Stimulated activated CD4-positive, alpha-beta T cell treated with anti-CD3 and anti-CD28 coated beads, Interleukin-4, amount 100 ng/mL, for 1 hour (primary cell): ENCODE measurements at places on chromosomes 11 and 22.

DNA sequence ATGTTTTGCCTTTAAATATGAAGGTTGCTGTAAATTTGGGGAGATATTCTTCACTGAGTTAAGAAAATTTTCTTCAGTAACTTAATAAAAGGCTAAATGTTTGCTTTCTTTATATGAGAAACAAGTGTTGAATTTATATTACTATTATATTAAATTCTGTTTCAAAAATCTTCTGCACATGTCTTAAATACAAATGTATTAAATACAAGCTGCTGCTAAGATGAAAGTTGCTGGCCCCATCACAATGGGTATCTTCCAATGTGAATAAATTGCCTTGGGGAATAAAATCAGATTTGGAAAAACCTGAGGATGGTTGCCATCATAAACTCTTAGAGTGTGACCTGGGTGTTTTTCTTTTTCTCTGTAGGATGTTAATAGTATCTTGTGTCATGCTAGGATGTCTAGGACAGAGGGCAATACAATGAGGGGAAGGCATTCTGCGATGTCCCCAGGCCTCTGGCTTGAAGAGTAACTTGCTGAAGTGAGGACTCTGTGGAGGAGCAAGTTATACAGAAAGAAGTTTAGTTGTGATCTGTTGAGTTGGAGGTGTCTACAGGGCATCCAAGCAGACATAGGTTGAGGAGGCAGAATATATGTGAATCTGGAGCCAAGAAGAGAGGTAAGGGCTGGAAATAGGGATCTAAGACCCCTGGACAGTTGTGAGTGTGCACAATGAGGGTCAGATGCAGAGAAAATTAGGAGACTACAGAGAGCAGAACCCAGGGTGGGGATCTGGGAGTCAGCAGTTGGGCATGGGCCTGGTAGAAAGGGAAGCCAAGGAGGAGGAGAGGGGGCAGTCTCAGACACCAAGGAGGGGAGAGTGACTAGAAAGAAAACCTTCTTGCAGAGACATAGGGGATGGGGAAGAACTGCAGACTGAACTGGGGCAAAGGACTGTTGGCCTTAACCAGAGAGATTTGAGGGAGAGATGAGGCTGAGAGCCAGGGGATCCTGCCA, 4.8 kb downstream of the IGLL5 start:
- no peak for DNase-seq

GRCh38 chr11:95922536-95923438, 1.1 kb downstream of the MTMR2 start:
- no peak for DNase-seq

GRCh38 chr11:68016161-68016903, 6.2 kb downstream of the ALDH3B1 start:
- DNase-seq: no peak

GRCh38 chr22:41966607-41967240, 2.5 kb upstream of the SEPTIN3 start:
- no peak for DNase-seq

DNA sequence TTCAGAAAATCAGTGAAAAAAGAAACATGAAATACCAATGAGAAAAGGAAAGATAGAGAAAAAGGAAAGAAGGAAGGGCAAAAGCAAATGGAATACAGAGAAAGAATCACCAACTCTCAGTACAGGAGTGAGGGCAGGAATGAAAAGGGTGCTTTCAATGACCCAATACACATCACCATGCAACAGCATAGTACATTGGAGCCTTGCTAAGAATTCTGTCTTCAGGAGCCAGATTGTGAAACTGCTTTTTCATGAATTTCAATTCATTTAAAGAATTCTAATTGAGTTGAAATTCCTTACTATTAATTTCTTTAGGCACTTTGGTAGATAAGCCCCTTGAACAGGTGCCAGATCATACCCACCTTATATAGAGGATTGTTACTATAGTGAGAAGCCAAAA, 34.9 kb downstream of the BLID start:
- DNase-seq: no peak

- no peak for DNase-seq
Observed at GRCh38 chr22:27477171-27477570, 324.4 kb downstream of the MN1 start.

GRCh38 chr11:3994030-3994640, 100.5 kb upstream of the RRM1 start:
- DNase-seq: no peak

DNA sequence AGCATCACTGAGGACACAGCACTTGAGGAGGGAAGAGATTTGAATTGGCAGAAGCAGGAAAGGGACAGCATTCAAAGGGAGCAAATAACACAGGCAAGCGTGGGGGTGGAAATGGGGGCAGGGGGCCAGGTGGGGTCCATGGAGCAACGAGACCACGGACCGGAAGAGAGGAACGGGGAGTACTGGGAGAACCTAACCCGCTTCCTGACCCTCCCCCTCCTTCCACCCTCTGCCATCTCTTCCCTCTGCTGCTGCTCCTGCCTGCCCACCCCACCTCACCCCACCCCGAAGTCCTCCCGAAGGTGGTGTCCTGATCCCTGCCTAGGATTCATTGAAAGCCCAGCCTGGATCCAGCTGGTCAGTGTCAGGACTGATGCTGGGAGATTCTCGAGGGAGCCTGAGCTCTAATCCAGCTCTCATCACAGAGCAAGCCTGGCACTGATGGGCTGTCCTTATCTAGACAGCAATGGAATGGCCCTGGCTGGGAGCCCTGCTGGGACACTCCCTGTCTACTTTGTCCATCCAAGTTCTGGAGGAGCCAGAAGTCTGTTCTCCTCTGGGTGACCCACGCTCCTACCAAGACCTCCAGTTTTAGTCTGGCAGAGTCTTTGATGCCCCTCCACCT, 105.0 kb downstream of the TRIM29 start:
- no peak for DNase-seq

- peak; percentile 86 for DNase-seq
Observed at GRCh38 chr22:46116491-46116958, 33.8 kb upstream of the PPARA start.

GRCh38 chr11:72103754-72104167, 664 bp upstream of the LAMTOR1 start:
- DNase-seq: no peak
